ENCODE measurements at places on chromosomes 5 and 9. TPM values are rescaled to one million over a fixed set of nuclear protein-coding genes. Genes with fewer than 3 reads are reported as not detected.

The SV2C gene
- total RNA-seq, result not detected

The EPB41L4B gene
- total RNA-seq, result 23.6 TPM

The WWC1 gene
- total RNA-seq, result 86.6 TPM

The FAXDC2 gene
- 0.55 TPM for total RNA-seq

The NEUROG1 gene
- total RNA-seq, result not detected

The NR6A1 gene
- 1.8 TPM for total RNA-seq

The IL5 gene
- not detected for total RNA-seq

The RNF208 gene
- 1.9 TPM for total RNA-seq

The CFAP77 gene
- total RNA-seq, result 0.12 TPM

The CTNND2 gene
- not detected for total RNA-seq

The TPPP gene
- 7.4 TPM for total RNA-seq

The SPATA31E1 gene
- total RNA-seq, result not detected

The PIP5K1B gene
- not detected for total RNA-seq

The SPOCK1 gene
- total RNA-seq, result 13.8 TPM

The IGIP gene
- 0.97 TPM for total RNA-seq

The SLC45A2 gene
- not detected for total RNA-seq

The MYOT gene
- not detected for total RNA-seq

The KCNN2 gene
- total RNA-seq, result 0.07 TPM

The AK8 gene
- 1.3 TPM for total RNA-seq

The ANGPTL2 gene
- total RNA-seq, result not detected

The LCP2 gene
- not detected for total RNA-seq

The CXCL14 gene
- 0.37 TPM for total RNA-seq

The FOXI1 gene
- total RNA-seq, result not detected

The GZMA gene
- total RNA-seq, result not detected

The ACOT12 gene
- not detected for total RNA-seq

The SPINK4 gene
- total RNA-seq, result not detected

The GABRB2 gene
- not detected for total RNA-seq

The PCDHAC1 gene
- 1.8 TPM for total RNA-seq

The PTPN3 gene
- 17.3 TPM for total RNA-seq

The PCDHA2 gene
- total RNA-seq, result 0.06 TPM

The NR5A1 gene
- 0.09 TPM for total RNA-seq

The GRM6 gene
- not detected for total RNA-seq

The TRAF2 gene
- total RNA-seq, result 43.3 TPM

The SLC46A2 gene
- total RNA-seq, result not detected

The CARD19 gene
- total RNA-seq, result 62.1 TPM

The HMMR gene
- 21.5 TPM for total RNA-seq

The RXFP3 gene
- total RNA-seq, result not detected

The GRXCR2 gene
- not detected for total RNA-seq

Data from A549 treated with Hydrocortisone at 1 μM for 4 hours (cell line).